ENCODE measurements at places on chromosomes 7 and 10.

DNA sequence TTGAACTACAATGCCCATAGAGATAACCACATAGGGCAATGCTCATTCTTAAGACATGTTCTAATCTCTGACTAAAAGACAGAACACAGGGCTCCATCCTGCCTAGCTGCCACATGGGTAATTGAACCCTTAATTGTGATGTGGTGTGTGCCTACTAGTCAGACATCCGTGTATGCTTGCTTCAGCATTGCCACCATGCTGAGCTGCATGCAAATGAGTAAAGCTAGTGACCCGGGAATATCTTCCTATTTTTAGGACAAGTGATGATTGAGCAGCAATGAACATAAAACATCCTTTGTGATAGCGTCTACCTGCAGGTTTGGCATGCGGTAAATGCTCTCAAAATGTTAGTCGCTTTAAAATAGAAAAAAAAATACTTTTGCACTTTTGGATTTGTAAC is 115.8 kb downstream of the MAGI2 start:
- DNase-seq = no peak

GRCh38 chr7:82438521-82438920 is 5.1 kb downstream of the CACNA2D1 start:
- no peak for DNase-seq

- DNase-seq = no peak
These were observed 62.0 kb upstream of the ST8SIA6 start for GRCh38 chr10:17516376-17516775.

GRCh38 chr7:17598846-17599245 is 300.4 kb downstream of the AHR start:
- DNase-seq = no peak

DNA sequence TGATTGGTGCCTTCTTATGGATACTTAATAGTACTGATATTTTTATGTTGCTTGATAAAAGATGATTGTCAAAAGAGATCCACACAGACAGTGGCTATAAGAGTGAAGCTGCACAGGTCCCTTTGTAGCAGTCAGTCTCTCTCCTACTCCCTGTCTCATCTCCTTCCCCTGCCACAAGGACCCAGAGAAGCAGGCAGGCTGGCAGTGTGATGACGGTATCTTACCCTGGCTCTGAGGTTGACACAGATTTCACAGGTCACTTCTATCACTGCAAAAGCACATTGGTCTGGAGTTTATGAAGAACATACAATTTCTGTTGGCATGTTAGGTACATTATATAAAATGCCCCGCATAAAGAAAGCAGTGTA is 64.4 kb upstream of the AHR start:
- DNase-seq = no peak

- no peak for DNase-seq
These were observed 1454.9 kb downstream of the REEP3 start for GRCh38 chr10:64976150-64976549.

- DNase-seq = no peak
These were observed 6.3 kb downstream of the SLC39A12 start for GRCh38 chr10:17958049-17958448.

GRCh38 chr7:105177026-105177425 is 163.0 kb downstream of the KMT2E start:
- DNase-seq = no peak

GRCh38 chr7:22433710-22434460 is 66.1 kb downstream of the STEAP1B start:
- DNase-seq = no peak
